ENCODE measurements at places on chromosomes 6 and 20. TPM values are rescaled to one million over a fixed set of nuclear protein-coding genes. Genes with fewer than 3 reads are reported as not detected.

DNA sequence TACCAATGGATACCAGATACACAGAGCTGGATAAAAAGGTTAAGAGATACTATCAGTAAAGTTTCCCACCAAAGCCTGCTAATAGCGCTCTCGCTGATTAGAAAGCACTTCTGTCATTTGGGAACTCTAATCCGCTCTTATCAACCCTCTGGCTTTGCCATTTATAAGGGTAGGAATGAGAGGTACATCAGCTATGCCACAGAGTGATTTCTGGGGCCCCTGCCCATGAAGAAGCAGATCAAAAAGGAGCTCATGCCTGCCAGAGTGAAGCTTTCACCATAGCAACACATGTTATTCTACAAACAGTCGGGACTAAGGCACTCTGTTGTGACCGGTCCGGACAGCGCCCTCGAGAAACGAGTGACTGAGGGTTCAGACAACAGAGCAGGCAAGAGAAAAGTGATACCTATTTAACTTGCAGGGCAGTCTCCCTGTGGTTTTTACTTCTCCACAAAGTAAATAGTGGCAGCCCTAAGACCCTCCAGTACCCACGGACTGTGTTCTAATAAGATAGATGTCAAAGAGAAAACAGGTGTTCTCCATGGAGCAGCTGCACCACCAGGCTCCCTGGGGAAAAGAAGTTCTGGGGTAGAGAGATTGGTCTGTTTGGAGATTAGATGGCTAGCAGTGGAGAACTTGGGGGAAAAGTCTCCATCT, 5.6 kb downstream of the TRAM2 start:
- DNase-seq = no peak

- DNase-seq = no peak
Observed at GRCh38 chr6:10847684-10848083, 9.3 kb upstream of the MAK start.

DNA sequence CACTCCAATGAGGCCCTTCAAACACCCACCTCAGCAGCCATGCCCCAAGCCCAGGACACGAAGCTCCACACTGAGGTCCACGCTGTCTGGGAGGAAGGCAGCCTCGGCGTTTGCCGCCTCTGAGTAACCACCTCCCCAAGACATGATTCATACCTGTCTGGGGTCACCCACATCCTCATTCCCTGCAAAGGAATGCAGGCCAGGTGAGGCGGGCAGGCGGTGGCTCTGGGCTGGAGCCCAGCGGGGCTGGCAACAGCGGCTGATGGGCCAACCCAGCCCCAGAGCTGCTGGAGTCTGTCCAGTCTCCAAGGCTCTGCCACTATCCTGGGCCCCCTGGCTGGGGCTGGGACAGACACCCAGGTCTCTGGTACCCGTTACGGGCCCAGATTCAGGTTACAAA, 14.8 kb downstream of the PMEPA1 start:
- no peak for DNase-seq

Gene SRSF12
- total RNA-seq = not detected
